ENCODE measurements at places on chromosomes 2 and 18. TPM values are rescaled to one million over a fixed set of nuclear protein-coding genes. Genes with fewer than 3 reads are reported as not detected.

LOXHD1 gene
- polyA plus RNA-seq, result 0.83 TPM

SIX2 gene
- 28.7 TPM for polyA plus RNA-seq

ALLC gene
- polyA plus RNA-seq, result not detected

C2orf66 gene
- polyA plus RNA-seq, result 0.71 TPM

PAX3 gene
- not detected for polyA plus RNA-seq

TCF7L1 gene
- 49.9 TPM for polyA plus RNA-seq

GRP gene
- 1.1 TPM for polyA plus RNA-seq

SNORC gene
- 1.3 TPM for polyA plus RNA-seq

DUSP2 gene
- polyA plus RNA-seq, result 8.9 TPM

TRAF3IP1 gene
- polyA plus RNA-seq, result 22.7 TPM

C1GALT1C1L gene
- 4.0 TPM for polyA plus RNA-seq

DAW1 gene
- 0.72 TPM for polyA plus RNA-seq

CXCR1 gene
- 0.06 TPM for polyA plus RNA-seq

INHBB gene
- polyA plus RNA-seq, result not detected

BOLL gene
- 0.06 TPM for polyA plus RNA-seq

TACR1 gene
- 1.1 TPM for polyA plus RNA-seq

CDH19 gene
- polyA plus RNA-seq, result 0.18 TPM

EFR3B gene
- 7.4 TPM for polyA plus RNA-seq

ATAD2B gene
- 20.9 TPM for polyA plus RNA-seq

SCN3A gene
- 0.83 TPM for polyA plus RNA-seq

ZNF385B gene
- polyA plus RNA-seq, result 13.1 TPM

SCG2 gene
- 0.47 TPM for polyA plus RNA-seq

MAP3K19 gene
- polyA plus RNA-seq, result 0.14 TPM

All from renal cortex interstitium (tissue), 15 donors.